Astrocyte of the hippocampus (primary cell): ENCODE measurements at places on chromosomes 13 and 19.

GRCh38 chr13:50152224-50152623, 137.0 kb downstream of the KCNRG start:
- no peak for DNase-seq

- peak; percentile 12 for DNase-seq
Observed at GRCh38 chr13:73602295-73602694, 531.9 kb downstream of the KLF12 start.

DNA sequence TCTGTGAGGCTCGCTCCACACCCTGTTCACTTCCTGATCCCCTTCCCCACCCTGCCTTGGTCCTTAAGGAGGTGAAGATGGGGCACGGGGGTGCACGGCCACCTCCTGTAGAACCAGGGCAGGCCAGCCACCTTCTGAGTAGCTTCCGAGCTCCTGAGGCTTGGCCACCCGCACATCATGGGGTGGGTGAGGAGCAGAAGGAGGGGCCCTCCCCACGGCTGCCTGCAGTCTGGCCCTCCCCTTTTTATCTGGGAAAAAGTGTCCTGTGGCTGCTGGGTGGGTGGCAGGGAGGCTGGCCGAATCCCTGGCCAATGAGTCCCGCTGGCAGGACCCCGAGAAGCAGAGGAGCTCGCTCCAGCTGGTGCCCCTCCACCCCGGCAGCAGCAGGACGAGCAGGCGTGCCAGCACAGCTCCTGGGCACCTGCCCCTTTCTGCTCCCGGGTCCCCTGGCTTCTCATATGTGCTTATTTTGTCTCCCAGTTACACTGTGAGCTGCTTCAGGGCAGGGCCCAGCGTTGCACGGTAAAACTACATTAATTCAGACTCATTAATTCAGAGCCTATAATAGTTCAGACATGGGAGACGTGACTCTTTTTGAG, 135.0 kb downstream of the KDM4B start:
- DNase-seq: no peak

- DNase-seq: no peak
Observed at GRCh38 chr19:33948651-33949335, 152.1 kb downstream of the KCTD15 start.

- no peak for DNase-seq
Observed at GRCh38 chr13:105097521-105097920, 1437.9 kb downstream of the EFNB2 start.

DNA sequence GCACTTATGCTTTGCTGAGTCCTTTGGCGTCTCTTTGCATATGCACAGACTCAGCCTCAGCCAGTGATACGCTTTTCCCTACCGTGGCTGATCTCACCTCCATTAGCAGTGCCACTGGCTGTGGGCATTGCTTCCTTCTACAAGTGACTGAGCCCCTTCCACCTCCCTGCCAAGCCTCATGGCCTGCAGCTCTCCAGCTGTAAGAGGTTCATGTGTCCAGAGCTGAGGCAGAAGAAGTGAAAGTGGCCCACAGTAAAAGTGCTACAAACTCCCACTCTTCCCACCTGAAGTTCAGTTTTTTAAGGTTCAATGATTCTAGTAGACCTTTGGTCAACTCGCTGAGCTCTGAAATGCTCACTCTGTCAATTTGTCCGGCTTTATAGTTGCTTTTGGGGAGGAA, 44.7 kb downstream of the SMARCA4 start:
- DNase-seq: no peak

DNA sequence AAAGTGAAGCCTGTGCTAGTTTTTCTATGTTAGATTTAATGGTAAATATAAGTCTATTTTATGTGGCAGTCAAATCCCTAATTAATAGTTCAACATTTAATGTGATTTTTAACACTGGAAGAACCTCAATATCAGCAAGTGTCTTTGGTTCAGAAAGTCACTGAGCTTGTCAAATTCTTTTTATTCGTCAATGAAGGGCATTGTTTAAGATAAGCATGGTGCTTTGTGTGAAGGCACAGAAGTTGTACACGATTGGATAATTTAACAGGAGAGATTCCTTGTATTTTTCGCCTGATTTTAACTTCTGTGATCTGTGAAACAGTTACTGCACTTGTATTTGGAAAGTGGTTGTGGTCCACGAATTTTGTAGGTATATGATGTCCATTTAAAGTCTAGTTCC, 30.2 kb upstream of the RB1 start:
- DNase-seq: no peak

DNA sequence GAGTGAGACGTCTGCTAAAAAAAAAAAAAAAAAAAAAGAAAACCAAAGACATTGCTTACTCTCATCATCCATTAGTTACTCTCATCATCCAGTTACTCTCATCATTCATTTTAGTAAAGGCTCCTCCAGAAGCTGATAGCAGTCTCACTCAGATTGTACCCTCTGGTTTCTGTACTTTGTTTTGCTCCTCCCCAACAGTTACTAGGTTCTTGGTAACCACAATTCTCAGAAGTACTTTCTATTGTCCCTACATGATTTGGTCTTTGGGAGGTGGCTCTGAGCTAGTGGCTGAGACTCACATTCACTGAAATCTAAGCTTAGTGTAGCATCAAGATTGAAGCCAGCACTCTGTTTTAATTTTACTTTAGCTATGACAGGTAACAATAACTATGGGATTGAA, 14.3 kb downstream of the ERICH4 start:
- DNase-seq: no peak

DNA sequence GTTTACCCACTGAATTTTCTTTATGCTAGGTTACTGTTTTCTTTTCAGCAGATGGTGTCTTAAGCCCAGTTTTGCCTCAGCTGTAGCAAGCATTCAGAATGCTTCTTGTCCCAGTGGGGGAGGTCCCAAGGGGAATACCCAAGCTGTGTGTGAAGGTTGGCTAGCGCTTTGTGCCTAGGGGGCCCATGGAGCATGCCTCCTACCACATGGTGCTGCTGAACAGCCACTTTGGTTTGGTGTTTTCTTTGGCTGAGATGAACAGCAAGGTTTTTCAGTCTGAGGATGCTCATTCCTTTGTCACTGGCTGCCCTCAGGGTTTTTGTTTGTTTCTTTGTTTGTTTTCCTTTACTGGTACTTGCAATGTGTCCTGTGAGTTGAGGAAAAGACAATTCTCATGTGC, 99.0 kb downstream of the PCDH20 start:
- DNase-seq: no peak

GRCh38 chr19:13058951-13059660, 43.6 kb downstream of the LYL1 start:
- DNase-seq: no peak

DNA sequence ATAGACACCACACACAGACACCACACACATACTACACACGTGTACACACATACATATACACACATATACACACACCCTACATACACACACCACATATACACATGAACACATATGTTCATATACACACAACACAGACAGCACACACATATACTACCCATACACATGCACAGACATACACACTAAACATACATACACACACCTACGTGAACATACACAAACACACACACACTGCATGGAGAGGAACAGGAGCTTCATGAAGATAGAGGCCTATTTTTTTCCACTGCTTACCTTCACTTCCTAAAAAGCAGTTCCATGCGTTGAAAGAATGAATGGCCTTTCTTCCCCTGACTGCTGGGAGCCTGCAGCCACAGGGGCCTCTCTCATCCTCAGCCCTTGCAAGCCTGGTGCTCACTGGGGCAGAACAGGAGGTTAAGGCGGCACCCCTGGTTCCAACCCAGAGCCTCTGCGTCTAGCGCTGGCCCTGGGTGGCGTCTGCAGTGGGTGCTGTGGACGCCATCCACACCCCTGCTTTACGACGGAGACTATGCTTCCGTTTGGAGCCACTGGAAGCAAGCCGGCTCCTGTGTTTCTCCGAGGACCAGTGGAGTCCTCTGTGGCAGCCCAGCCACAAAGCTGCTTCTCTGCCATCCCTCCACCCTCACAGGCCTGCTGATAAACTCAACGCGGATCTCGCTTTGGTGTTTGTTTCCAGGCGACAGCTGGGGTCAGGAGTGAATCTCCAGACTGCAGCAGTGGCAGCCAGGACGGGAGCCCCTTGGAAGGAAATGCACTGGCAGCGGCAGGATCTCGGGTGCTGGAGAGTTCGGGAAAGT, 1.9 kb upstream of the RASA3 start:
- DNase-seq: no peak

DNA sequence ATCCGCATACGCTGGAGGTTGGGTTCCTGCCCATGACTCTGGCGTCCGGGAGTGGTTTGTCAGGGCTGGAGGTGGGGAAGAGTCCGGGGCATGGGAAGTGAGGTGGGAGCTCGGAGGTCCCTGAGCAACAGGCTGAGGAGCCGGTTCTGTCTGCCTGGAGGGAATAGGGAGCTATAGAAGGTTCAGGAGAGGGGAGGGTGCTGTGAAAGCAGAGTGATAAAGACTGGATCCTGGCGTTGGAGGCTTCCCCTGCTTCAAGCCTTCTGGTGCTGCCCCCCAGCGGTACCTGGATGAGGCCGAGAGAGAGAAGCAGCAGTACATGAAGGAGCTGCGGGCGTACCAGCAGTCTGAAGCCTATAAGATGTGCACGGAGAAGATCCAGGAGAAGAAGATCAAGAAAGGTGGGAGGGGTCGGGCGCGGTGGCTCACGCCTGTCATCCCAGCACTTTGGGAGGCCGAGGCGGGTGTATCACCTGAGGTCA, 2.6 kb downstream of the HMG20B start:
- peak; percentile 44 for DNase-seq

GRCh38 chr13:75554981-75555380, 5.4 kb downstream of the UCHL3 start:
- no peak for DNase-seq

GRCh38 chr13:21796066-21796465, 125.2 kb downstream of the FGF9 start:
- DNase-seq: no peak
